RKO (cell line): ENCODE measurements at places on chromosomes 4 and X.

- no peak for DNase-seq
These were observed 39.9 kb downstream of the SAT1 start for GRCh38 chrX:23822841-23823240.

DNA sequence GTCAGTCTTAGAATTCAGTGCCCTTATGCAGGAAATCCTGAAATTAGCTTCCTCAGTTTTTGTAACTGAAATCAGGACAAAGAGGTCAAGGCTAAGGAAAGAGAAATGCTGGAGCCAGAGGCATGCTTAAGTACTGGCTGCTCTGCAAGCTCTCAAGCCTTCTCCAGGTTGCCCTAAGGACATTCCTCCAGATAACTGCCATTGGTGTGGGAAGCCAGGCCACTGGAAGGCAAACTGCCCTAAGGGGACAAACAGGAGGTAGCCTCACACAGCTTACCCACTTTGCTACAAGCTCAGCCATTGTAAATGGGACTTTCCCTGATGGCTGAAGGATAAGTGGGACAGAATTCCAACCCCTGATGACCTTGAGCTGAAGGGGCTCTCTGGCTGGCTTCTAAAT, 606.9 kb upstream of the PCDH10 start:
- DNase-seq: no peak

- DNase-seq: no peak
These were observed 7.8 kb downstream of the DIAPH2 start for GRCh38 chrX:96692454-96692853.

GRCh38 chrX:133482056-133482952, 67.0 kb upstream of the GPC4 start:
- DNase-seq: no peak

DNA sequence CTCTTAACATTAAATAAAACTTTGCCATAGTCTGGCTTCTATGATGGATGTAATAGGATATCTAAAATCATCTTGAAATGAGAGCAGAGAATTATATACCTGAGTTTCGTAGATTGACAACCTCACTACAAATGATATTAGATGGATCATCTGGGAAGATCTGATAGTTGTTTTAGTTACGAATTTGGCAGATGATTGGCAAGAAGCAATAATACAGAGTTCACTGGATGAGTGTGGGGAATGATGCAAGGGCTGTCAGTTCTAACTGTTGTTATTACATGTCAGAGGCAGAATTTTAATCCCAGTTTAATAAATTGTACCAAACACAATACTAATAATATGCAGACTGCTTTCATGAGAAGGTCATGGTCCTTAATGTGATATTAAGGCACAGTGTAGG, 585.2 kb downstream of the TRAM1L1 start:
- no peak for DNase-seq

DNA sequence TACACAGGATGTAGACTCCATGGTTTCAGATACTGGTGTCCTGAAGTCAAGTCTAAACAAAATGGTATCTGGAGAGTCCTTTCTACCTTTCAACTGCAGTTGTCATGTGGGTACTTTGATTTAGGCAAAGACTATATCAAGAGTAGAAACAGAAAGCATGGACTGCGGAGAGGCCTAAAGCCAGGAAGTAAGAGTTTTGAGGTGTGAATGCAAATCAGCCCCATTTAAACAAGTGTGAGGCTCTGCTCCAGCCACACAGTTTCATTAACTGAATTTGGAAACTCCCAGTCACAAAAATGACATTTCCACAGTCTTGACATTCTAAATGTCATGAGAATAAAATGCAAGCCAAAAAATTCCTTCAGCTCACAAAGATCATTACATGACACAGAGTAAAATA, 87.2 kb upstream of the MCF2 start:
- no peak for DNase-seq

DNA sequence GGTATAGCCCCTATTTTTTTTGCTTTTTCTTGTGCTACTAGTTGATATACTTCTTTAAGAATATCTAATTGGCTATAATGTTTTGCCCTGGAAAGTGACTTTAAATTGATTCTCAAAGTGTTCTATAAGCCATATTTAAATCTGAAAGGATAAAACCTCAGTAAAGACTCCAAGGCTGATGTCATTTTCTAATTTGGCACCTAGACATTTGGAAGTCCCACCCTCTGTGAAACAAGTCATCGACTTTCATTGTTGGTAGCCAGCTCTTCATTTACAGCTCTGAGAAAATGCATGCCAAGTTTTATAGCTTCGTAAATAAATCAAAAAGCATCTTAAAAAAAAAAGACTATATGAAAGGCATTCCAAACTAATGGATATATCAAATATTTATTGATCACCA, 18.0 kb upstream of the STAG2 start:
- DNase-seq: no peak
